ENCODE measurements at places on chromosomes 4 and X. TPM values are rescaled to one million over a fixed set of nuclear protein-coding genes. Genes with fewer than 3 reads are reported as not detected.

GRCh38 chr4:4721636-4722035 is 137.8 kb upstream of the MSX1 start:
- H3K4me1 ChIP-seq, result no peaks in the 10 kb centered on the region
- H3K27ac ChIP-seq, result no peak overlapping the region
- H3K27me3 ChIP-seq, result no peaks in the 10 kb centered on the region
- H3K4me3 ChIP-seq, result no peak overlapping the region
- H3K36me3 ChIP-seq, result no peaks in the 10 kb centered on the region

The TRMT44 gene
- 13.2 TPM for polyA plus RNA-seq

- peak; percentile 33 for DNase-seq
- no peak overlapping the region for H3K4me3 ChIP-seq
- no peaks in the 10 kb centered on the region for H3K36me3 ChIP-seq
Measured at GRCh38 chrX:32673193-32673592, 538.2 kb downstream of the DMD start.

- H3K27ac ChIP-seq, result no peak overlapping the region
- H3K27me3 ChIP-seq, result no peaks in the 10 kb centered on the region
- no peaks in the 10 kb centered on the region for H3K4me1 ChIP-seq
- H3K4me3 ChIP-seq, result no peak overlapping the region
Measured at GRCh38 chr4:73005514-73005913, 64.0 kb downstream of the COX18 start.

The PLS3 gene
- polyA plus RNA-seq, result 277 TPM

DNA sequence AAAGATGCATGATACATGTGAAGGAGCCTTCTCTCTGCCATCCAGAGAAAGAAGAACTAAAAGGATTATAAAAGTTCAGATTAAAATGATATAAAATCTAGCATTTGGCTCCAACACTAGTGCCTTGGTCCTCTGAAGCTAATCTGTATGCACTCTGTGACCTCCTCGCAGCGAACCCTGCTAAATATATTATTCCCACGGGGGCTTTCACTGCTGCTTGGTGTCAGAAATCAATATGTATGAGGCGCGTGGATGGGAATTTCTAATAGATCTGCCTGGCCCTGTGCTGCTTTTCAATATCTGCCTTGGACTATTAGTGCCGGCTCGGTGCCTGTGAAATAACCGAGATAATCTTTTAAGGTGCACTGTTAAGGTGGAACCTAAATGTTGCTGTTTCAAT is 69.7 kb downstream of the CXXC4 start:
- H3K36me3 ChIP-seq, result no peaks in the 10 kb centered on the region
- H3K27me3 ChIP-seq, result no peaks in the 10 kb centered on the region
- no peaks in the 10 kb centered on the region for H3K4me1 ChIP-seq
- H3K4me3 ChIP-seq, result no peak overlapping the region
- H3K27ac ChIP-seq, result no peak overlapping the region

- H3K27me3 ChIP-seq, result no peaks in the 10 kb centered on the region
- H3K36me3 ChIP-seq, result no peaks in the 10 kb centered on the region
- H3K27ac ChIP-seq, result no peak overlapping the region
- no peak overlapping the region for H3K4me3 ChIP-seq
Measured at GRCh38 chr4:182325848-182326255, 82.7 kb downstream of the TENM3 start.

DNA sequence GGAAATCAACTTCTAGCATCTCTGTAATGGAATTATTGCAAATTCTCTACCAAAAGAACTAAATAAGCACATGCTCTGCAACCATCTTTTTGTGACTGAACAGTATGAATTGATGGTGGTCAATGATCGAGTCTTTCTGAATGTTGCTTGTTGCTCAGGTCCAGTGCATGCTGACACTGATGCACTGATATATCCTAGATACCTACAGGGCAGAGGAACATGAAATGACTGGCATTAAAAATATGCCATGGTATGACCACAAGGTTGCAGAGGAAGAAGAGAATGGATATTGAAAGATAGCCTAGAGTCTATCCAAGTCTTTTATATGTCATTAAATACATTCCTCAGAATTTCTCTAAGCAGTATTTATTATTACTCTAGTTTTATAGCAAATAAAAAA is 692.8 kb upstream of the TENM3 start:
- H3K4me1 ChIP-seq, result no peaks in the 10 kb centered on the region
- no peak overlapping the region for H3K27ac ChIP-seq
- H3K27me3 ChIP-seq, result no peaks in the 10 kb centered on the region

- H3K4me3 ChIP-seq, result no peak overlapping the region
- no peaks in the 10 kb centered on the region for H3K36me3 ChIP-seq
- H3K27ac ChIP-seq, result peak overlapping the region; percentile 36
- peaks cover 40% of the 10 kb centered on the region for H3K4me1 ChIP-seq
- peak; percentile 34 for DNase-seq
- H3K27me3 ChIP-seq, result no peaks in the 10 kb centered on the region
Measured at GRCh38 chr4:26173619-26174018, 147.2 kb upstream of the RBPJ start.

The ARL13A gene
- polyA plus RNA-seq, result not detected

The RGN gene
- polyA plus RNA-seq, result 111 TPM

DNA sequence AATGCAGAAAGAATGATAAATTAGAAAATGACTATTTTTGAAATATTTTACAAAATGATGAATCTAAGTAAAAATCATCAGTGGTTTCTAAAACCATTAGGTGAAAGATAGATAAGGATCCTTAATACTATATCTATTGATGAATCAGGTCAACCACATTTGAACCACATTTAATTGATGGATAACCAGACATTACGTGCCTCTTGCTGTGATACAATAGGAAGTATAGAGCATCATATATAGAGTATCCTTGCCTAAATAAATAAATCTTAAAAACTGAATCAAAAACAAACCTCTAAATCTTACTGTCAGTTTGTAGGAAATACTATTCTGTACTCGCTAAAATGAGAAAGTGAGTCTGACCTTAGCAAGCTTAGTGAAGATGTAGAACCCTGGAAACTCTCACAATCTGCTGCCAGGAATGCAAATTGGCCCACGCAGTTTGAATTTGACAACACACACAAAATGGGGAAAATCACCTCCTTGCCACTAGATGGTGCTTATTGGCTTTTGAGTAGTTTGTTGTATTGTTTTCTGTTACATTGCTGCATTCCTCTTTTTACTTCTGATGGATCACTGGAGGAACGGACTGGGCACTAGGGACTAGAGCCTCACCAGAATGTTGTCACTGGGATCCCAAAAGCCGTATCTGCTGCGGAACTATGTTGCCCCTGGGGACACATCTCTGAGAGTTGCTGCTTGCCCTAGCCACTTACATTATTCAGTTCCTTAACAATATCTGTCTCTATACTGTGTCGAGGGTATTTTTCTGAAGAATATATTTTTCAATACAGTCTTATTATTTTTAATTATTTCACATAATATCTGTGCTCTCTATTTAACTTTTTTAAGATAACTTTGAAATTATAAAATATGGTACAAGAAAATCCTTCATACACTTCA is 25.4 kb upstream of the SLAIN2 start:
- H3K4me3 ChIP-seq, result no peak overlapping the region
- DNase-seq, result peak; percentile 55
- no peak overlapping the region for H3K27ac ChIP-seq
- no peaks in the 10 kb centered on the region for H3K36me3 ChIP-seq
- no peaks in the 10 kb centered on the region for H3K27me3 ChIP-seq

DNA sequence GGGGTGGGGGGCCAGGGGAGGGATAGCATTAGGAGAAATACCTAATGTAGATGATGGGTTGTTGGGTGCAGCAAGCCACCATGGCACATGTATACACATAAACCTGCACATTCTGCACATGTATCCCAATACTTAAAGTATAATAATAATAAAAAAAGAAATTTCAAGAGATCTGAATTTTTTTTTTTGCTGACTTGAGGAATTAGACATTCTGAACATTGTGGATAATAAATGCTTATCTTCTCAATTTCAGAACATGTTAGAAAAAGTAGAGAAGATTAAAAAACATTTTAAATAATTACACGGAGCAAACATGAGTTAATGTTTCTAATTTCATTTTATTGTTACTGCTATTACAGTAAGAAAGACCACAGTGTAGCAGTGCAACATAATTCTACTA is 230.4 kb downstream of the DTHD1 start:
- H3K4me3 ChIP-seq, result no peak overlapping the region
- no peaks in the 10 kb centered on the region for H3K36me3 ChIP-seq
- no peaks in the 10 kb centered on the region for H3K4me1 ChIP-seq

DNA sequence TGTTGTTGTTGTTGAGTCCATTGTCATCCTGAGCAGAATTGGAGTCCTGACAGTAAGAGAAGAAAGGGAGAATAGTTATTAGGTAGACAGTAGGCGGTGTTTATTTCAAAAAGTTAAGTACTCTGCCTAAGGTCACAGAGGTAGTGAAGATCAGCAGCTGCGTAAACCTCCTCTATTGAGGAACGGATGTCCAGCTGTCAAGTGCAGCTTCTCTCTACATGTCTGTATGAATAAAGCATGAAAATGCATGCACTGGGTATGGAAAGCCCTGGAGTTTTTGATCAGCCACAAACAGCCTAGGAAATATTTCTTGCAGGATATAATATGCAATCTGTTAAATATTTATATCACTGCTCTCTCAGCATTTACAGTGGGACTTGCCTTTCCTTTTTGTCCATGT is 109.4 kb upstream of the CBLL2 start:
- no peaks in the 10 kb centered on the region for H3K36me3 ChIP-seq
- H3K27me3 ChIP-seq, result no peaks in the 10 kb centered on the region
- H3K27ac ChIP-seq, result no peak overlapping the region

The POF1B gene
- polyA plus RNA-seq, result 11.8 TPM

DNA sequence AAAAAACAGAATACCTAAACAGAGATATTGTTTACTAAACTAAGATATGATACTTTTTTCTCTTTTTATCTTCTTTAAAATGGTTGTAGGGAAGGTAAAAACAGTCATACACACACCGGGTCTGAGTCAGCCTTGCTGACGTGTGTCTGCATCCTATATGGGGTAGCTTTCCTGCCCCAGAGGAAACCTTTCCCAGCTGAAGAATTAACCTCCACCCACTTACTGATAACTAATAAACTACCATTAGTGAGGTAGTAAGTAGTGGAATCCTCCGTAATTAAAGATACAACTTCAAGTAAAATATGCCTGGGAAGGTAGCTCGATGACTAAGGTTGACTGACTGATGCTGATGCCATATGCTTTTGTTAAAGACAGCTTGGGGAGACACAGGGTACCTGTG is 312.2 kb downstream of the DCTD start:
- no peak overlapping the region for H3K4me3 ChIP-seq
- no peaks in the 10 kb centered on the region for H3K36me3 ChIP-seq
- no peaks in the 10 kb centered on the region for H3K27me3 ChIP-seq
- H3K4me1 ChIP-seq, result no peaks in the 10 kb centered on the region
- DNase-seq, result no peak

DNA sequence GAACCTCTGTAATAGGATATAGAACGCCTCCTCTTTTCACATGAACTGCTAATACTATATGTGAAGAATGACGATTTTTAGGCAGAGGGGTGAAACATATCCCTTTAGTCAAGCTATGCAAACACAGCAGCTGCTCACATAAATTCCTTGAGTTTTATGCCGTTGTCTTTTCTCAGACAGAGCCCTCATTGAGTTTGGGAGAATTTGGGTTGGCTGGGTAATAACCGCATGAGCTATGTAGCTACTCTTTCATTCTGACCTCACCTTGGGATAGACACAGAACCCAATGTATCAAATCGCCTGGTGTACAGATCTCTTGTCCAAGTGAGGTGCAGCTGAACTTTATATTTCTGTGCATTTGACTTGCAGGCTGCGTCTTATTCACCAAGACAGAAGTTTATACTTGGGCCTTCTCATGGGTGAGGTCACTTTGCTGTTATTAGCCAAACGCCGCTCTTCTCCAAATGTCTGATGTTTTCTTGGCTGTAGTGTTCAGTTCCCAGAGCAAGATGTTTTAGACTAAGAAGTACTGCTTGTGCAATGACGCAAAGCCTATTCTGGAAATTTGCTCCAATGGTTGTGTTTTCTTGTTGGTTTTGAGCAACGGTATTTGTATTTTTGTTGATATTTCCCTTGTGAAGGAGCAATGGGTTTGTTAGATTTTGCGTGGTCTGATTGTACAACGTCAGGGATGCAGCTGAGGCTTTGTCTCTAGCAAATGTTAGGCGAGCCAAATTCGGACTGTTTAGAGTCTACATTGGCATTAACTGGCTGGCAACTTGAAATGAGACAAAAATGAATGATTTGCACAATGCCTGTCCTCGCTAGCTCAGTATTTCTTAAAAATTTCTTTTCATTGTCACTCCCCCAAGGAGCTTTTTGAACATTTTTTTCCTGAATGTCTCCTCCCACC is 11.2 kb upstream of the SPARCL1 start:
- no peaks in the 10 kb centered on the region for H3K27me3 ChIP-seq
- H3K27ac ChIP-seq, result no peak overlapping the region
- H3K4me3 ChIP-seq, result no peak overlapping the region
- DNase-seq, result no peak
- no peaks in the 10 kb centered on the region for H3K4me1 ChIP-seq
- H3K36me3 ChIP-seq, result no peaks in the 10 kb centered on the region

- H3K4me3 ChIP-seq, result no peak overlapping the region
- DNase-seq, result peak; percentile 92
- H3K36me3 ChIP-seq, result no peaks in the 10 kb centered on the region
- H3K27ac ChIP-seq, result no peak overlapping the region
- peaks cover 20% of the 10 kb centered on the region for H3K4me1 ChIP-seq
Measured at GRCh38 chr4:1748465-1748995, 27.2 kb downstream of the TACC3 start.

DNA sequence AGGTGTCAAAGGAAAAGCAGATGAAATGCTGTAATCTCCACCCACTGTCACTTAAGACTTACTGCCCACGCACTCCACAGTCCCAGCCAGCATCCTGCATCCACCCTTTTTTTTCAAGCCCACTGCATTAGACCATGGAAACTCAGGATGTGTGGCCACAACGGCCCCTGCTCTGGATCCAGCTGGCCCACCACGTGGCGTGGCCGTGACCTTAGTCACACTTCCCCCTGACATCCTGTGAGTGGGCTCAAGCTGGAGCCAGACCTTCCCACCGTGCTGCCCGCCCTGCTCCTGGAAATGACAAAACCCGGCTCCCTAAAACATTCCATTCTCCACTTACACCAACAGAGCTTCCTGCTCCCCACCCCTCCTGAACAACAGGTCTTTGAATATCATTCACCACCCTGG is 588.3 kb upstream of the DIPK2B start:
- no peaks in the 10 kb centered on the region for H3K27me3 ChIP-seq
- H3K4me1 ChIP-seq, result no peaks in the 10 kb centered on the region
- no peaks in the 10 kb centered on the region for H3K36me3 ChIP-seq
- no peak overlapping the region for H3K27ac ChIP-seq
- no peak overlapping the region for H3K4me3 ChIP-seq

- no peaks in the 10 kb centered on the region for H3K27me3 ChIP-seq
Measured at GRCh38 chrX:136747003-136747986, 33.4 kb downstream of the ARHGEF6 start.

The XAGE1A gene
- polyA plus RNA-seq, result not detected

GRCh38 chr4:159237975-159238374 is 135.1 kb downstream of the RAPGEF2 start:
- DNase-seq, result no peak
- H3K27ac ChIP-seq, result no peak overlapping the region
- no peaks in the 10 kb centered on the region for H3K27me3 ChIP-seq
- H3K4me1 ChIP-seq, result no peaks in the 10 kb centered on the region
- no peak overlapping the region for H3K4me3 ChIP-seq
- H3K36me3 ChIP-seq, result no peaks in the 10 kb centered on the region
